ENCODE measurements at places on chromosomes 1 and 21. TPM values are rescaled to one million over a fixed set of nuclear protein-coding genes. Genes with fewer than 3 reads are reported as not detected.
A peak's percentile ranks its signal among the peaks of the same experiment; 100 is the strongest.

GRCh38 chr1:209672705-209673630, 2.2 kb upstream of the G0S2 start:
- DNase-seq = no peak

GRCh38 chr1:83970114-83970513, 28.8 kb downstream of the TTLL7 start:
- DNase-seq = no peak

DNA sequence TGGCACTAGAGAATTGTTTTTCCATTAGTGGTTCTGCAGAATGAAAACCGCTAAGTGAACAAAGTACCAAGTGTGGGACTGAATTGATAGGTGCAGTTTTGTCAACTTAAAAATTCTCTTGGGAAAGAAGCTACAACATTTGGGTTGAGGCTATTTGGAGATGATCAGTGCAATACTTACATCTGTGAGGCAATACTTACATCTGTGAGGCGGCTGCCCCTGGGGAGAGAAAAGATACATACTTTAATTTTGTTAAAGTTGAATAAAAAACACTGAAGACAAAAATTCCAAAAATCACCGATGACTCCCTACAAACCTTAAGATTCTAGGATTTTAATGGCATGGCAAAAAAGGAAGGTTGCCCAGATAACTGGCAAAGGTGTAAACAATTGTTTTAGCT, 1.7 kb downstream of the CFAP410 start:
- DNase-seq = no peak

The LRRC3 gene
- 4.5 TPM for total RNA-seq

The ESRRG gene
- total RNA-seq = 0.76 TPM

The DHRS3 gene
- total RNA-seq = 92.6 TPM

DNA sequence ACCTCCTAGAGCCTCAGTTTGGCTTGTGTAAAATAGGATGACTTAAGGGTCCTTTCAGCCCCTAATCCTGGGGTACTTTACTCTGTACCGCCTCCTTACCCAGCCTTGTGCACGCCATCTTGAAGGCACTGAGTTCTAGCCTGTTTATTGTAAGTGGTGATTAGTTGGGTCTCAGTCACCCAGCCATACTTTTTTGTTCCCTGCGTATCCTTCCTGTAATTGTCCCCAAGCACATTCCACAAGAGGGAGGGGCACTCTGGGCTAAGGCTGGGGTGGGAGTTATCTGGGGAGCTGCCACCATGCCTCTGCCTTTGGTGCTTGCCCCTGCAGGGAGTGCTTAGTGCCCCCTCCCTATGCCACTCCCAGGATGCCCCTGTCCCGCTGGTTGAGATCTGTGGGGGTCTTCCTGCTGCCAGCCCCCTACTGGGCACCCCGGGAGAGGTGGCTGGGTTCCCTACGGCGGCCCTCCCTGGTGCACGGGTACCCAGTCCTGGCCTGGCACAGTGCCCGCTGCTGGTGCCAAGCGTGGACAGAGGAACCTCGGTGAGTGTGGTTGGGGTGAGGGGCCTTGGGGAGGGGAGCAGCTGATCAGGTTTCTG, 856 bp downstream of the FDPS start:
- peak; percentile 75 for DNase-seq
